ENCODE measurements at places on chromosomes 7 and 10. TPM values are rescaled to one million over a fixed set of nuclear protein-coding genes. Genes with fewer than 3 reads are reported as not detected.

Gene ASB4
- total RNA-seq = not detected

Gene MMP21
- not detected for total RNA-seq

Gene ZNF425
- 2.9 TPM for total RNA-seq

Gene TRDMT1
- total RNA-seq = 6.0 TPM

Gene LIPF
- total RNA-seq = not detected

Gene GLCCI1
- total RNA-seq = 6.9 TPM

Gene RADIL
- 0.32 TPM for total RNA-seq

Gene OR2A5
- not detected for total RNA-seq

Gene SFRP5
- not detected for total RNA-seq

Gene PPP1R3C
- total RNA-seq = 109 TPM

Gene OR2A12
- total RNA-seq = not detected

Gene GRID2IP
- total RNA-seq = not detected

Gene LRIT1
- not detected for total RNA-seq

Gene KIAA1217
- 2.6 TPM for total RNA-seq

Gene CREB5
- 9.3 TPM for total RNA-seq

Gene SUN3
- not detected for total RNA-seq

Gene CHRM2
- total RNA-seq = 28.9 TPM
